ENCODE measurements at places on chromosomes 16 and 17. TPM values are rescaled to one million over a fixed set of nuclear protein-coding genes. Genes with fewer than 3 reads are reported as not detected.

Gene DHX58
- 0.26 TPM for polyA plus RNA-seq

Gene OR4D1
- polyA plus RNA-seq = not detected

Gene KRTAP2-1
- polyA plus RNA-seq = not detected

Gene CHST5
- polyA plus RNA-seq = 0.08 TPM

Gene SOCS3
- 10.9 TPM for polyA plus RNA-seq

Gene COG8
- 21.4 TPM for polyA plus RNA-seq

Gene ADAMTS18
- 0.01 TPM for polyA plus RNA-seq

Gene RCVRN
- not detected for polyA plus RNA-seq

Gene C16orf54
- polyA plus RNA-seq = not detected

Gene FN3K
- polyA plus RNA-seq = 7.7 TPM

Gene WDR59
- 31.4 TPM for polyA plus RNA-seq

Gene RAB37
- polyA plus RNA-seq = 1.1 TPM

Gene GPR139
- not detected for polyA plus RNA-seq

Measured in A549 (cell line).